ENCODE measurements at places on chromosomes 7 and 10.

DNA sequence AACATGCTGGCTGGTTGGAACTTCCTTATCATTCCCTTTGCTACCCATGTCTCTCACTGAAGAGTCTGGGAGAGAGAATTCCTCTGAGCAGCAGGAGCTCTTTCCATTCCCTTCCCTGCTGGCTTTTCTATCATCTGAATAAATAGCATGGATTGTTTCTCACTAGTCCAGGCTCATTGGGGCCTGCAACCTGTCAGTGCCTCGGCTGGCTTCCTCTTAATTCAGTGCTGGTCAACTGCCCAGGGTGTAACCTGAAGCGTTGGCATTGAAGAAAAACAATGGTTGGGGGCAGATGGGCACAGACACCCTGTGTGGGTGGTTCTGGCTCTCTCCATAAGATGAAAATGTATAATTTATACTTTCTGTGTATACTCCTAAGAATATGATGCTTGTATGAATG lies 155.6 kb downstream of the ANLN start:
- DNase-seq, result no peak

DNA sequence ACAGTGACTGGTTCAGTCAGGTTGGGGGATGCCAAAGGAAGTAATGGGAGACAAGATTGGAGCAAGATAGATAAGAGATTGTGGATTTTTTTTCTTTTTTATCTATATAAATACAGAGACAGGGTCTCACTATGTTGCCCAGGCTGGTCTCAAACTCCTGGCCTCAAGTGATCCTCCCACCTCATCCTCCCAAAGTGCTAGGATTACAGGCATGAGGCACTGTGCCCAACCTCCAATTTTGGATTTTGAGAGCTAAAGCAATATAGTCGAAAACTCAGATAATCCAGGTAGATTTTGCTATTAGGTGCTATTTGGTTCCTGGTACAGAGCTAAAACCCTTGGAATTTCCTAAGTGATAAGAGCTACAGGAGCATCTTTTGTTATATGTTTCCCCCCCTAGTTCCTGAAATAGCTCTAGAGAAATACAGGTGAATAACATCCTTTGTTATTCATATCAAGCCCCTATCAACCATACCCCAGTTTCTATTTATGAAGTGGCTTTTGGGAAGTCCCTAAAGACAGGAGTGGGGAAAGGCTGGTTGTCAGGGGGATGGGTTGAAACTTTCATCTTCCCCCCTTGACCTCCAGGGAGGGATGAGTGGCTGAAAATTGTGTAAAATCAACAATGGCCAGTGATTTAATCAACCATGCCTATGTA lies 151.2 kb downstream of the CFTR start:
- no peak for DNase-seq

GRCh38 chr10:89391907-89392756 lies at the start of gene IFIT1:
Gene IFIT1 (plus strand): TSS chr10:89392623. CDS start chr10:89392713, 90 bp downstream.
- DNase-seq, result peak; percentile 82

DNA sequence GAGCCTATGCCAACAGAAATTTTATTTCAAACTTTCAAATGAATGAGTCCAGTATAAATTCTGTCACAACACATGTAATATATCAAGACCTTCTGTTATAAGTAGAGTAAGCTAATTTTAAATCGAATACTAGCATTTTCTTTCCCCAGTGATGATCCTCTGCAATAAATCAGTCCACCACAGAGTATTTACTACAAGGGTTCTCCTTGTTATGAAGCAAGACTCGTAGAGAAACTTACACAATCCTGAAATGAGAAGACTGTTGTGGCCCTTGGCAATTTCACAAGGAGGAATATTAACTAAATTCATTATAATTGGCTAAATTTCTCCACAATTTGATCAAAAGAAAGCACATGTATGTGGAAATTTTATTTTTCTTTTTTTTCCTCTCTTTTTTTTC lies 312.4 kb upstream of the DGKB start:
- DNase-seq, result no peak

DNA sequence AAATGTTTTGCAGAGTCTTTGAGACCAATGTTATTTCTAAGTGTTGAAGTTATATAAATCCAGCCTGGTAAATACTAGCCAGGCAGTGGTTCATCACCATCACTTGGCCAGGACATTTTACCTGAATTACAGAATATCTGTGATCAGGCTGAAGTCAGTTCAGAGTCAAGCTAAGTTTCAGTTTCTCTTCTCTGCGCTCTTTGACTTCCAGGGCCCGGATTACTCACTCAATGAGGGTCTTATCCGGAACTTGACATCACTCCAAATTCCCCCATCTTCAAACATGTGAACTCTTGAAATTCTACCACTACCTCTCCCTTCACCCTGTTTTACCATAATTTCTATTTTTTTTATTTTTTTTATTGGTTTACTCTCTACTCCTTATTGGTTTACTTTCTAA lies 36.6 kb upstream of the CCAR1 start:
- no peak for DNase-seq
